ENCODE measurements at places on chromosomes 3 and 15. TPM values are rescaled to one million over a fixed set of nuclear protein-coding genes. Genes with fewer than 3 reads are reported as not detected.
A peak's percentile ranks its signal among the peaks of the same experiment; 100 is the strongest.

GRCh38 chr15:92917598-92918407 is 17.7 kb downstream of the CHD2 start:
- no peaks in the 10 kb centered on the region for H3K36me3 ChIP-seq
- peak overlapping the region; percentile 92 for H3K27ac ChIP-seq
- peak; percentile 89 for DNase-seq
- H3K27me3 ChIP-seq, result no peaks in the 10 kb centered on the region
- H3K4me1 ChIP-seq, result peaks cover 76% of the 10 kb centered on the region

DNA sequence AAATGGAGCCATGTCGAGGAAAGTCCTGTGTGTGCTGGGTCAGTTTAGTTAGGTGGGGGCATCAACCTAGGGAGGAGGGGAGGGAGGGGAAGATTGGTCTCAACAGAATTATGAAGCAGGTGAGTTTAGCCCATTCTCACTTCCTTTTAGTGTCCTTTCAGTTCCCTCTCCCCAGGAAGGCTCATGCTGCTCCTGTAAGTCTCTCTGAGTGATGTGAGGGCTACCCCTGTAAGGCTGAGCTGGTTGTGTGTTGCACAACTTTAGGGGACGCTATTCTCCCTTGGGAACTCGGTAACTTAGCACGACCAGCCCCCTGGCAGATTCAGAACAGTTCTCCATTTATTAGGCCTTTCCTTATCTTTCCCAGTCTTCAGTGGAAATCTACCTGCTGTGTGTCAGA is 21.2 kb downstream of the IL5RA start:
- no peaks in the 10 kb centered on the region for H3K27me3 ChIP-seq
- H3K4me3 ChIP-seq, result no peak overlapping the region
- no peak for DNase-seq
- H3K36me3 ChIP-seq, result no peaks in the 10 kb centered on the region

DNA sequence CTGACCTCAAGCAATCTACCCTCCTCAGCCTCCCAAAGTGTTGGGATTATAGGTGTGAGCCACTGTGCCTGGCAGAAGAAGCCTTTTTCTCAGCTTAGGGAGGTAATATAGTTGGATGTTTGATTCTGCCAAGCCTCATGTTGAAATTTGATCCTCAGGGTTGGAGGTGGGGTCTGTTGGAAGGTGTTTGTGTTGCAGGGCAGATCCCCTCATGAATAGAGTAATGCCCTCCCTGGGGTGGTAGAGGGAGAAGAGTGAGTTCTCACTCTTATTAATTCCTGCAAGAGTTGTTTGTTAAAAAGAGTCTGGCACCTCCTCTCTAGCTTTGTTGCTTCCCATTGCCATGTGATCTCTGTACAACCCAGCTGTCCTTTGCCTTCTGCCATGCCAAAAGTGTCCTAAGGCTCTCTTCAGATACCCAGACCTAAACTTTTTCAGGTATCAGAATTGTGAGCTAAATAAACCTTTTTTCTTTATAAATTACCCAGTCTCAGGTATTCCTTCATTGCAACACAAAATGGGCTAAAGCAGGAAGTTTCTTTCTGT is 16.4 kb downstream of the NECTIN3 start:
- no peaks in the 10 kb centered on the region for H3K36me3 ChIP-seq
- H3K4me3 ChIP-seq, result no peak overlapping the region
- H3K27me3 ChIP-seq, result no peaks in the 10 kb centered on the region
- DNase-seq, result no peak
- no peaks in the 10 kb centered on the region for H3K4me1 ChIP-seq

DNA sequence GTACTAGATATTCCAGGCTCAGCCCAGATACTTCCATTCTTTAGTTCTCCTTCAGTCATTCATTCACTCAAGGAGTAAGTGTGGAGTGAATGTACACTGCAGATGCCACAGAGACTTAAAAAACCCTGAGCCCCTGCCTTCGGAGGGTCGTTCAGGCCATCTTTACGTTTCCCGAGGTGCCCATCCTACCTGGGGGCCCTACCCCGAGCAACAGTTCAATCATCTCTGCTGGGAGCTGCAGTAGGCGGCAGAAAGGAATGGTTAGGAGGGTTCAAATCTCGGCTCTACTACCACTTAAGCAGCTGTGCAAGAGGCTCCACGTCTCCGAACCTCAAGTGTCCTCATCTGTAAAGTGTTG is 613 bp downstream of the SEC13 start:
- no peak for DNase-seq
- peak overlapping the region; percentile 96 for H3K4me3 ChIP-seq
- H3K4me1 ChIP-seq, result peaks cover 12% of the 10 kb centered on the region
- H3K27me3 ChIP-seq, result no peaks in the 10 kb centered on the region

DNA sequence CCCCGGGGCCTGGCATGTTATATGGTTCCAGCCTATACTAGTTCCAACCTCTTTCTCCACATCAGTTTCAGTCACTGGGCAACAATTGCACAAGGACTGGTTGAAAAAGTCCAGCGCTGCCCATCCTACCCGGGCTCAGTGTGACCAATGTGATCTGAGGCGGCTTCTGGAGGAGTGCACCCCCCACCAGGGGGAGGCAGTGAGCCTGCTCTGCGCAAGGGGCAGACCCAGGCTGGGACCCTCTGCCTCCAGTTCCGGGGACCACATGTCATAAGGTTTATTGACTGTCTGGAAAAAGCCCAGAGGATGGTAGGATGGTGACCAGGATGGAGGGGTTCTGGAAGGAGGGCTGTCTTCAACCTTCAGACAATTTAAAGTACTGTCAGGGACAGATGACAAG is 25.6 kb upstream of the NR2E3 start:
- H3K4me3 ChIP-seq, result no peak overlapping the region
- H3K36me3 ChIP-seq, result no peaks in the 10 kb centered on the region
- no peaks in the 10 kb centered on the region for H3K27me3 ChIP-seq
- no peak overlapping the region for H3K27ac ChIP-seq
- H3K4me1 ChIP-seq, result no peaks in the 10 kb centered on the region
- no peak for DNase-seq

DNA sequence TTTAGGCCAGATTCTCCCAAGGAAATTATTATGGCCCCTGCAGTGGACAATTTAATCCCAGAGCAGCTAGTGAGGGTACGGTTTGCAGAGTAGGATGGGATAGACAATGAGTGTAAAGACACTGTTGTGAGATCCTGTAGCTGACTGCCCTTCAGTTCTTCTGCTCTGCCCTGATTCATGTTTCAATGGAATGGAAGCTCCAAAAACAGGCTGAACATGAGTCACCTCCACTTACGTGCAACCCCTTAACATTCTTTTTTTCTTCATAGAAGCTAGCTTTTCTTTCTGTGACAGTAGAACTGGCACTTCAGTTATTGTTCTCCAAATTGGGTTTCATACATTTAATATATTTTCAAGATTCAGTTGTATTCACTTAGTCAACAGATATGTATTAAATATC is 32.1 kb downstream of the CLDN18 start:
- H3K27ac ChIP-seq, result no peak overlapping the region
- H3K27me3 ChIP-seq, result no peaks in the 10 kb centered on the region
- no peak for DNase-seq
- H3K36me3 ChIP-seq, result no peaks in the 10 kb centered on the region

DNA sequence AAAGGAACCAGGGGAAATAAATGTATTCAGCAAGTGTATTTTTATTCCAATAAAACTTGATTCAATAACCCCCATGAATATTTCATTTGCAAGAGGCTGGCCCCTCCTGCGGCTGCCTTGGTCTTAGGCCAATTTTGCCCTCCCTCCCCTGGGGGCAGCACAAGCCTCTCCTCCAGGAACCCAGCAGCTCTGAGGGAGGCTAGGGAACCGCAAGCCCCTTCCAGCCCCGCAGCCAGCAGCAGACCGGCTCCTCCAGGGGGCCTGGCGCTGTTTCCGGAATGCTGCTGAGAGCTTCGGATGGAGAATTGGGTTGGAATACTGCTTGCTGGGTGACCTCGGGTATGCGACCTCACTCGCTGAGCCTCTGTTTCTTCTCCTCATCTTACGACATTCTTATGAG is 150.1 kb downstream of the RAB11A start:
- H3K4me1 ChIP-seq, result no peaks in the 10 kb centered on the region
- no peak for DNase-seq
- no peak overlapping the region for H3K4me3 ChIP-seq
- no peaks in the 10 kb centered on the region for H3K27me3 ChIP-seq

DNA sequence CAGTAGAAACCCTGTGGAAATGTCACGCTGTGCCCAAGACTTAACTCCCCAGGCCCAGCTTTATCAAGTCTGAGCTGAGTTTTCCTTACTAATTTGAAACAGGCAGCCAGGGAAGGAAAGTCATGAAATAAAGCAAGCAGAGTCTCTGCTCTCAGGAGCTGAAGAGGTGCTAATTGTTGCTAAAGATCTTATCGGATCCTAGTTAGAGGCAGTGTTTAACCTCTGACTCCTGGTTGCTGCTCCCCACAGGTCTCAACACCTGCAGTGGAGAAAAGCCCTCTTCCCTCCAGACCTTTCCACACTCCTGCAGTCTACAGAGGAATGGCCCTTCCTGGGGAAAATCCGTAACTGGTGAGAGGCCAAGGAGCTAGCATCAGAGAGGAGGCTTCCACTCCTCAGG is 628.2 kb downstream of the NTRK3 start:
- DNase-seq, result no peak
- no peaks in the 10 kb centered on the region for H3K4me1 ChIP-seq
- no peak overlapping the region for H3K4me3 ChIP-seq
- H3K27ac ChIP-seq, result no peak overlapping the region

DNA sequence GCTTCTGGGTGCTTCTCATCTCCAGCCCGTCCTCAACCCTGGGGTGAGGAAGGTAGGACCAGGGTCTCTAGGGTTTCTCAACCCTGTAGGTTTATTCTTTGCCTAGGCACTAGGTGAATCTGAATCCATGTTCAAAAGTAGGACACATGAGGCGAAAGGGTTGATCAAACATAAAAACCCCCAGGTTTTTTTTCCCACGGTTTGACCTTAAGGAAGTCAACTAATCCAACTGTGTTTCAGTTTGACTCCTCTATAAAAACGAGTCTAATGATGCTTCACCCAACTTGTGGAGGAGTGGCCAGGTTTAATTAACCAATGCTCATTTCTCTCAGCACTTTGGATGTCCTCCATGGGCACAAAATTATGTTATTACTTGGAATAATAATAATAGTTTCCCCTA is 335.9 kb upstream of the ICE2 start:
- no peak overlapping the region for H3K27ac ChIP-seq
- H3K27me3 ChIP-seq, result no peaks in the 10 kb centered on the region
- no peak overlapping the region for H3K4me3 ChIP-seq
- no peak for DNase-seq

DNA sequence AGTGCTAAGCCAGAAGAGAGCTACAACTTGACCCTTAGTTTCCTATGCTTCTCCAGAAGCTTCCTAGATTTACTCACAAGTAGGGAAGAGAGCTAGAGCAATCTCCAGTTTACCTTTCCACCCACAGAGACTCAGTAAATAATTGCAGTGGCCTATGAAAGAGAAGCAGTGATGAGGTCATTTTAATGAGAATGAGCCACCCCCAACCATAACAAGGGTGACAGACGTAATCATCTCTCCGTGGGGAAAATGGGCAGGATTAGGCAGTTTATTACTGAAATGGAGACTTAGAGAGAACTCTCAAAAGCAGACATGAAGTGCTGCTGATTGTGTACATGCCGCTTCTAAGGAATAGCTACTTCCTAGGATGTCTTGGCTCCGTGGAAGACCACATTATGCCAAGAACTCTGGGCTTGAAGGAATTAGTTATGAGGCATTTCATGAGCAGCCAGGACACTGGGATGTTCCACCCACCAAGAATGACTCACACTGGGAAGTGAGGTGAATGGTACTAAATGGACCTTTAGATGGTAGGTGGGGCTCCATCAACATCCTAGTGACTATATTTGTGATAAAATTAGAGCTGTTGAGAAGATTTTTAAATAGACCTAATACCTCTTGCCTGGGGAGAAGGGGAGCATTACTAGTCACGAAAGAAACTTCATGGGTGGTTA is 160.9 kb downstream of the EDEM1 start:
- no peak overlapping the region for H3K27ac ChIP-seq
- no peak overlapping the region for H3K4me3 ChIP-seq
- DNase-seq, result no peak
- no peaks in the 10 kb centered on the region for H3K36me3 ChIP-seq
- H3K27me3 ChIP-seq, result no peaks in the 10 kb centered on the region

- no peak overlapping the region for H3K4me3 ChIP-seq
- no peaks in the 10 kb centered on the region for H3K36me3 ChIP-seq
These were observed 312.2 kb upstream of the SLCO3A1 start for GRCh38 chr15:91541286-91541685.

- no peaks in the 10 kb centered on the region for H3K27me3 ChIP-seq
- no peak for DNase-seq
- no peaks in the 10 kb centered on the region for H3K36me3 ChIP-seq
- H3K27ac ChIP-seq, result no peak overlapping the region
- no peak overlapping the region for H3K4me3 ChIP-seq
- H3K4me1 ChIP-seq, result peaks cover 7% of the 10 kb centered on the region
These were observed 6.2 kb downstream of the HDC start for GRCh38 chr15:50259276-50259675.

GRCh38 chr15:99466701-99467337 is 99.0 kb upstream of the MEF2A start:
- no peak for DNase-seq
- H3K27me3 ChIP-seq, result no peaks in the 10 kb centered on the region
- H3K4me3 ChIP-seq, result no peak overlapping the region
- H3K36me3 ChIP-seq, result no peaks in the 10 kb centered on the region

DNA sequence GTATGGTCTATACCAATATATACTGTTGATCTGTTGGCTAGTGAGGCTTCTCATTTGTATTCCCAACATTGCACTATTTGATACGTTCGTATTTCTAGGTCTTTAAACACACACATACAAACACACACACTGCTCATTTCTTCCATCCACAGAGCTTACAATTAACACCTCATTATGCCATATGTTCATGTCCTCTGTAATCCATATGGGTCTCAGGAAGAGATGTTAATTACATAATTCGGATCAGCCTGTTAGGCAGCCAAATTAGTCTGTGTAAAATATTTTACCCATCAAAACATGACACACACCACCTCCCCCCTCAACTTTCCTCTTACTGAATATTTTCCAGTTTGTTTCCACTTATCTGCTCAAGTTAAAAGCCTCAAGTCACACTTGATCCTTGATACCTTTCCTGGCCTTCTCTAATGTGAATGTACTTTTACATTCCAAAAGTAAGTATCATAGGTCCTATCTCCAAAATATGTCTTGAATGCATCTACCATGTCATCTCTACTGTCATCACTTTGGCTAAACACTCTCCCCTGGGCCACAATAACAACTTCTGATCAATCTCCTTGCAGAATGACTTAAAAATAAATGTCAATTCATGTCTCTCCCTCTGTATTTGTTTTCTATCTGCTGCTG is 28.2 kb downstream of the EOGT start:
- no peaks in the 10 kb centered on the region for H3K27me3 ChIP-seq
- DNase-seq, result no peak
- H3K36me3 ChIP-seq, result peaks cover 45% of the 10 kb centered on the region
- H3K27ac ChIP-seq, result no peak overlapping the region
- no peaks in the 10 kb centered on the region for H3K4me1 ChIP-seq

GRCh38 chr3:58116161-58116955 is 94.4 kb downstream of the DNASE1L3 start:
- no peak overlapping the region for H3K4me3 ChIP-seq
- H3K36me3 ChIP-seq, result no peaks in the 10 kb centered on the region
- H3K27ac ChIP-seq, result peak overlapping the region; percentile 46
- peaks cover 28% of the 10 kb centered on the region for H3K4me1 ChIP-seq
- H3K27me3 ChIP-seq, result no peaks in the 10 kb centered on the region

UBXN7 gene
- 30.9 TPM for polyA plus RNA-seq

ZIC4 gene
- polyA plus RNA-seq, result not detected

DPPA2 gene
- not detected for polyA plus RNA-seq

TIMP4 gene
- polyA plus RNA-seq, result 0.53 TPM

OSBPL10 gene
- 0.15 TPM for polyA plus RNA-seq

ZPLD1 gene
- not detected for polyA plus RNA-seq

Data from naive thymus-derived CD4-positive, alpha-beta T cell (primary cell).